CD4-positive, alpha-beta T cell treated with Interferon gamma for 1 hour (primary cell): ENCODE measurements at places on chromosomes 13 and 19.

GRCh38 chr13:90438576-90438975, 908.9 kb upstream of the MIR17HG start:
- DNase-seq: no peak

DNA sequence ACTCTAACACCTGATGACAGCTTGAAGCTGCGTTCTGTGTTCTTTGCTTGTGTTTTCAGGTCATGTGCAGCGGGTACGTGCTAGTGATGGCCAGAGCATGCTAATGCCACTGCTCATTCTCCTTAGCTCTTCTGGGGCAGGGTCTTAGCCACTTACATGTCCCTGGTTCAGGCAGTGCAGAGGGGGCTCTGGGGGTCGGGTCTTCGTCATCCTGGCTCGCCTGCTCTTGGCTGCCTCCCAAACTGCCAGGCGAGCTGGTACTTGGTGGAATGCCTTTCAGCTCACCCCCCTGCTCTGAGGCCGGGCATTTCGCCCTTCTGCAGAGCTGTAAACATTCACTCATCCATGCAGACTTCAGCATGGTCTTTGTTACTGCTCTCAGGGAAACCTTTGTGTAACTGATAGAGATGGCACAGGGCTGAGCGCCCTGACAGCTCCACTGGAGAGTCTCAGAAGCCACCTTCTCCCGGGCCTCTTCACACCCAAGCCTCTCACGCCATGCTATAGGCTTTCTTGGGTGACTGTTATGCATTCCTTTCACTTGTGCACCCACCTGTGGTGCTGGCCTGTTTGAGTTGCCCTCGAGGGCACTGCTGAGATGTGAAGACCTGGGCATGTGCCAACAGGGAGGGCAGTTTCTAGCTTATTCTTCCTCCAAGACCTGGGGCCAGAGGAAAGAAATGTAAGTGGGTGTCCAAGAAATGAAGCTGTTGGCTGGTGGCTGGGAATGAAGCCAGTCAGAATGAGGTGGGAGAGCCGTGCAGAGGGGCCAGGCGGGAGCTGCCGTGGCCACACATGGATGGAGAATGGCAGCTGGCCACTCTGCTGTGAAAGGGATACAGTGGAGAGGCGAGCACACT, 24.4 kb downstream of the FAM124A start:
- DNase-seq: no peak

DNA sequence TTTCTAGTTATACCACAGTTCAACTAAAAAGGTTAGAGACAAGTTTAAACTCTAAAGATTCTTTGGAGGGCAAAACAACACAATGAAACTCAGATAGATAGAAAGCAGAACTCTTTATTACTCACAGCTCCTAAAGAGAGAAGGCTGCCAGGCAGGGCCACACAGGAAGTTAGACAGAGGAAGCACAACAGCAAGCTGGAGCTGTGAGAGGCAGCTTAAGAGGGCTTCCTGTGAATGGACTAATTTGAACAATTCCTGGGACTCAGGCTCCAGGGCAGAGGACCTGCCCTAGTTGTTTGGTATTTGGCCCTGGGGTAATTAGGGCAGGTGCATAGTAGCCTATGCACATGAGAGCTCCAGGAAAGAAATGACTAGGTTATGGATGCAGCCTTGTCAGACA, 803.6 kb downstream of the DIAPH3 start:
- no peak for DNase-seq

DNA sequence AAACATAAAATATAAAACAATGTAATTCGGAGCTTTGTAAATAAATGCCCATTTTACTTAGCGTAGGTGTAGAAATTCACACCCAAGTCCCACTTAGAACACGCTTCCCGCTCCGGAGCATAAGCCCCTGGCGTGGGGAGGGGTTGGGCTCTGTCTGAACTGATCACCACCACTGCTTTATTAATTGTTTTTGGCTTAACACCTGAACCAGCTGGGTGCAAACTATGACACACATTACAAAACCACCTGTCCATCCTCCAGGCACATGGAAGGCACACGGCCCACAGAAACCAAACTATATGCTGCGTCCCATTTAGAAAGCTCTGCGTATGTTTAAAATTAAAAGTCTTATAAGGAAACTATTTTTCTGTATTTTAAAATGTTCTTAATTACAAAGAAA, 25.9 kb downstream of the RASA3 start:
- no peak for DNase-seq

- DNase-seq: no peak
Observed at GRCh38 chr19:7565332-7565731, 29.8 kb downstream of the PNPLA6 start.

DNA sequence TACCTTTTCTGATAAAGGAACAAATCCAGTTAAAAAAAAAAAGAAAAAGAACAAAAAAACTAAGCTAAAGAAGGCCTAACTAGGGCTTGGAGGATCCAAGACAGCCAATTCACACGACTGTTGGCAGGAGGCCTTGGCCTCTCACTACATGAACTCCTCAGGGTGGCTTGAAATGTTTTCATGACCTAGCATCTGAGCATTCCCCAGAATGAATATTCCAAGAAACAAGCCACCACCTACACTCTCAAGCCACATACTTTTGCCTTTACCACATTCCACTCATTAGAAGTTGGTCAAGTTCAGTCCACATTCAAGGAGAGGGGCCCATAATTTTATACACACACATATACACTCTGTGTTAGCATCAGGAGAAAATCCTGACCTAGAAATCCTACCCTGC, 97.6 kb upstream of the SIAH3 start:
- DNase-seq: no peak

- no peak for DNase-seq
Observed at GRCh38 chr19:556611-557382, 12.9 kb downstream of the GZMM start.

DNA sequence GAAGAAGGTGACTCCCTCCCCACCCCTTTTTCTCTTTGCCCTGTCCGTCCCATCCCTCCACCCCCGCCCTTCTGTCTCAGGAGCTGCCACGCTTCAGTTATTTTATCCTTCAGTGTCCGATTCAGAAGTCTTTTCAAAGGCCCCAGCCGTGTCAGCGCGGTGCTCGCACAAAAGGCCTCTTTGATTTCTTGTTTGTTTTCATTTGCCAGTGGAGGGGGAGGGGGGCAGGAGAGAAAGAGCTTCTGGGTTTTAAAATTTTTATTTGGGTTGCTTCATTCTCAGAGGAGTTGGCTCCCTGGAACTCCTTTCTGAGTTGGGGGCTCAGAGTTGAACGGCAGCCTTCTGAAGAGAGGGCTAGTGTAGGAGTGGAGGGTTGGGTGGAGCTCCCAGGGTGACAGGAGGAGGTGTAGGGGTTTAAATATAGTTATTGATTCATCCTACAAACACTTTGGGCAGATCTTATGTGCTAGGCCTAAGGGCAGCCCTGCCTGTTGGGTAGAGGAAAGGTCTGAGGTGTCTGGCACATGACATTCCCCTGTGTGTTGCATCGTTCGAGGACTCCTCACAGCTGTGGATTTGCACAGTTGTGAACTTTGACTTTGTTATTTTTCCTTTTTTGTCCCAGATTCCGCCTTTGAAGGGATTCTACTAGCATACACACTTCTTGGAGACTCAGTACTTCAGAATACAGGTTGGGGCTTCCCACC, 36.8 kb downstream of the NFIX start:
- DNase-seq: no peak

DNA sequence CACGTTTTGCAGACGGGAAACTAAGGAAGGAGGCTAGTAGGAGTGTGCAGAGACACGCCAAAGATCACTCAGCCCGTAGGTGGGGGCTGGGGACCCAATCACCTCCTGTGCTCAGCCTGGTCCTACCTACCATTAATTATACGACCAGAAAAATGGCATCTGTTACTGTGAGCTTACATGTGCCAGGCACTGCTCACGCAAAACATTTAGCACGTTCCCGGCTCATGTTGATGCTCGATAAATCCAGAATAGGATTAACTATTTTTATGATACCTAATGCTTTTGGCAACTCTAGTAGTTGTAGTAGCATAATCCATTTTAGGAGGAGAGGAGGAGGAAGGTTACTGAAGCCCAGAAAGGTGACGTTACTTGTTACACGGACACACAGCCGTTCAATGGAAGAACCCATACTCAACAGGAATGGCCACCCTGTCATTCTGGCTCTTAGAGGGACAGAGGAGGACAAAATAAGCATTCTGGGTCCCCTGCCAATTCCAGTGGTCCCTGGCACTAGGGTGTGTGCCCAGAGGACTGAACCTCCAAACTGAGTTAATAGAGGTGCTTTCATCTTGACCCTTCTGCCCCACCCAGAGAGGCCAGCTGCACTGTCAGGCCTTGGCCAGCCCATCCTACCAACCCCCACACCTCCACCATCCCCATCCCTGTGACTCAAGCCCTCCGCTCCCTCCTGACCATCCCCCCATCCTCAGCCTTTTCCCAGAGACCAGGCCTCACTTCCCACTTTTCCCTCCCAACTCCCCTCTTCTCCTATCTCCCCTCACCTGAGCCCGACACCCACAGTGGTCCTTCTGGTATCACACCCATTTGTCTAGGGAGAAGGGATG, 5.0 kb upstream of the EML2 start:
- no peak for DNase-seq

- no peak for DNase-seq
Observed at GRCh38 chr19:1910177-1910576, 5.0 kb downstream of the ADAT3 start.

- no peak for DNase-seq
Observed at GRCh38 chr13:94978516-94978915, 266.2 kb upstream of the SOX21 start.

DNA sequence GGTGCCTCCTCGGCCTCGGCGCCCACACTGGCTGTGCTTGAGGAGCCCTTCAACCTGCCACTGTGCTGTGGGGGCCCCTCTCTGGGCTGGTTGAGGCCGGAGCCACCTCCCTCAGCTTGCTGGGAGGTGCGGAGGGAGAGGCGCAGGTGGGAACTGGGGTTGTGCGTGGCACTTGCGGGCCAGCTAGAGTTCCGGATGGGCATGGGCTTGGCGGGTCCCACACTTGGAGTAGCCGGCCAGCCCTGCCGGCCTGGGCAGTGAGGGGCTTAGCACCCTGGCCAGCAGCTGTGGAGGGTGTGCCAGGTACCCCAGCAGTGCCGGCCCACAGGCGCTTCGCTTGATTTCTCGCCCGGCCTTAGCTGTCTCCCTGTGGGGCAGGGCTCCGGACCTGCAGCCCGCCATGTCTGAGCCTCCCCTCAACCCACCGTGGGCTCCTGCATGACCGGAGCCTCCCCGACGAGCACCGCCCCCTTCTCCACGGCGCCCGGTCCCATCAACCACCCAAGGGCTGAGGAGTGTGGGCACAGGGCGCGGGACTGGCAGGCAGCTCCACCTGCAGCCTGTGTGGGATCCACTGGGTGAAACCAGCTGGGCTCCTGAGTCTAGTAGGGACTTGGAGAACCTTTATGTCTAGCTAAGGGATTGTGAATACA, 723.8 kb downstream of the DIAPH3 start:
- DNase-seq: no peak

DNA sequence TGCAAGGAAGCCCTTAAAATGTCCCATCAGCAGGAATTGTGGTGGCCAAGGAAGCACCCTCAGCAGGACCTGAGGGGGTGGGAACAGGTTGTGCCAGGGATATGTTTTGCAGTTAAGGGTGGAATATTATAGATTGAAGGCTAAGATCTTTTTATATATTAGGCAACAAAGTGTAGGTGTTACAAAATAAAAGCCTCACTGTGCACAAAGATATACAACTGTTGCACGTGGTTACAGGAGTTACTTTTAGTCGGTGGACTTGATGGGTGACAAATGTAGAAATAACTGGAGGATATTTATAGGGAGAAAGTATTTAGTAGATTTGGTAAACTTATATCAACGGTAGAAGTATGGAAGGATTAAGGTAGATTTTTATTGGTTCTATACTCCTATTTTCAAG, 35.1 kb downstream of the TBC1D4 start:
- no peak for DNase-seq

DNA sequence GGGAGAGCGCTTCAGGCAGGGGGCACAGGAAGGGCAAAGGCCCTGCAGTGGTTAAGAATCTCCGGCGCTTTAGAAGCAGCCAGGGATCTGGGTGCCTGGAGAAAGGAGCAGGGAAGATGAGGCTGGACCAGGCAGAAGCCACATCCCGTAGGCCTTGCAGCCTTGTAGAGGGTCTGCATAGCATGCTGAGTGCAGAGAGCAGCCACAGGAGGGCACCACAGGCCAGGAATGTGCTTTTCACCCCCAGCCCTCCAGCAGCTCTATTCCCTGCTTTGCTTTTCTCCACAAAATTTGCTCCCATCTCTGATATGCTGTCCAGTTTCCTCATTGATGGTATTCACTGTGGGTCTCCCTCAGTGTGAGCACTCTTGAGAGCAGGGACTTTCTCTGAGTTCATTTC, 5.7 kb downstream of the WDR62 start:
- no peak for DNase-seq

- DNase-seq: no peak
Observed at GRCh38 chr19:12244370-12244769, 50.3 kb downstream of the ZNF44 start.

DNA sequence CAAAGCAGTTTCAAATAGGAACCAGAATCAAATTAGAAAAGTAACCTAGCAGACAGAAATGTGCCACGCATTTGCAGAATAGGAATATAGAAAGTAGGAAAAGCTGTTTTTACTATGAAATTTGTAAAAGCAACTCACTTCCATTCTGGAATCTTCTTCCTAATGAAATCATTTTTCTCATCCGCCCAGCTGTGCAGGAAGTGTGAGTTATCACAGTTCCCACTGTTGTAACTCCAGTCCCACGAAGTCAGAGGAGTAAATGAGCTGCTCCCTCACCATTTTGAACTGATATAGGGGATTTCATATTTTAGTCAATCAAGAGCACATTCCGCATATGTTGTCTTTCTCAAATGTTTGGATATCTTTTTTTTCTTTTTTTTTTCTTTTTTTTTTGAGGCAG, 230.8 kb downstream of the TBC1D4 start:
- DNase-seq: no peak

GRCh38 chr13:98405690-98406344, 171.1 kb downstream of the STK24 start:
- DNase-seq: no peak

DNA sequence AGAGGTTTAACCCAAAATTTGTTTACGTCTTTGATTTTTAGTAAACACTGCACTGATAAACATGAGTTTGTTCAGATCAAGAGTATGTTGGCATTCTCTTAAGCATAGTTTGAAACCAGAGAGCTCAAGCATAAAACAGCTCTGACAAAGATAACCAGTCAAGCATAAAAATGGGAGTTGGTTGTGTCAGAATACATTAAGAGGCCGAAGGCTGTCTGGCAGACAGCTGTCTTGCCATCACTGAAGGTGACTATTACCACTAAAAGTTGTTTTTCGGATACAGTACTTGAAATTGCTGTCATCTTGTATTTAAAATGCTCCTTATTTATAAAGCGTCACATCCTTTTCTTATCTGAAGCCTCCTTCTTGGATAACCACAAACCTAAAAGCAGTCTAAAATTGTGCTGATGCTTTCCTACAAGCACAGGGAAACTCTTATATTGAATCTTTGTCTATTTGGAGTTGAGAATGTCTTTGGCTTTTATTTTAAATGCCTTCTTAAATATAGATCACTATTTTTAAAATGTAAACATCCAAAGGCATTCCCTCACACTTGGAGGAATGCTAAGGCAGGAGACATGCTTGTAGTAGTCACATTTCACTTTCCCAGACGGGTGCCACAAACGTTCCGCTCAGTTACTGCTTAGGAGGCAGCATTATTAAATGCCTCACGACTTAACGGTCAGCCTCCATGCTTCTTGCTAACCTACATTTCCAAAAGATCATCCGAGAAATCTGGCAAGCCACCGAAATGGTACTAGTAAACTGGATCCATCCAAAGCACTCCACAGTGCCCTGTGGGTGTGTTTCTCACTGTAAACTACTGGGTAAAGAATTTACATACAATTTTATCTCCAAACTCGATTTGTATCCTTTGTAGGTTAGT, 1.5 kb downstream of the SMAD9 start:
- no peak for DNase-seq

- DNase-seq: no peak
Observed at GRCh38 chr13:98123176-98123575, 19.7 kb upstream of the FARP1 start.
